Epithelial cell of esophagus (primary cell): ENCODE measurements at places on chromosomes 6 and 20.

- no peak for DNase-seq
Observed at GRCh38 chr6:7542065-7542873, 798 bp downstream of the DSP start.

DNA sequence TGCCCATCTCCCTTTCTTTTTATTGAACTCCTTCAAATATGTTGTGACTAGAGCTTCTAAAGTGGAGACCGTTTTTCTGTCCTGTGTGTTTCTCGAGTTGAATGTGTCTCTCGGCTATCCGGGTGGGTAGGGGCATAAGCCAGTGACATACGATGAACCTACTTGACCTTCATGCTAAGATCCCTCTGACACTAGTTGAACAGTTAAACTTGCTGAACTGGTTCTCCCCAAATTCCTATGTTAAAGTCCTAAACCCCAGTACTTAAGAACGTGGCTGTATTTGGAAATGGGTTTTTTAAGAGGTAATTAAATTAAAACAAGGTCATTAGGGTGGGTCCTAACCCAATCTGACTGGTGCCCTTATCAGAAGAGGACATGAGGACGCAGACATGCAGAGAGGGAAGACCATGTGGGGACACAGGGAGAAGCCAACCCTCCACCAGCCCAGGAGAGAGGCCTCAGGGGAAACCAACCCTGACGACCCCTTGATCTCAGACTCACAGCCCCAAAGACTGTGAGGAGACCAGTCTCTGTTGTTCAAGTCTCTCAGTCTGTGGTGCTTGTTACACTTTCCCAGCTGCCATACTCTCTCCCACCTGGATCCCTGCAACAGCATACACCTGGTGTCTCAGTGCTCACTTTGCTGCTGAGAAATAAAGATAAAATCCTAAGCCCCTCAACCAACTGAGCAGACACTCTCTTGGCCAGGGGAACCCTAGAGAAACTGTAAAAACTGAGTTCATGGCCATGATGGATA, 208.4 kb downstream of the MYLK4 start:
- peak; percentile 40 for DNase-seq

DNA sequence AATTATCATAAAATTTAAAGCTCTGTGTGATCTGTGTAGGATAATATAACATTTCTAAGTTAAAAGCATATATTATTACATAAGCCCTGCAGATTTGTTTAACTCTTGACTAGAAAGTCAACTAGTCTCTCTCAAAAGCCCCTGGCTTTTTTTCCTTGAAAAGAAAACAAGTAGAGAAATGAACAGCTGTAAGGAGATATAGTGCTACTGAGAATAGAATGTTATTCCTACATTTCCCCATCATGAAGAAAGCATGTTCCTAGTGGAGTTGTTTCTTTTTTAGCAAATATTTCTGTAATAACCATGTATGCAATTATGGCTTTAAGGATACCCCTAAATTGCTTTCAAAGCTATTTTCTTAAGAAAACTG, 37.6 kb downstream of the SHLD1 start:
- DNase-seq, result no peak

GRCh38 chr20:49567421-49568277, at the start of gene PTGIS:
TSS of gene PTGIS (minus strand) at chr20:49568137. CDS start at chr20:49568116, 21 bp downstream.
- no peak for DNase-seq

GRCh38 chr20:50339466-50339901, 148.9 kb downstream of the CEBPB start:
- peak; percentile 50 for DNase-seq

DNA sequence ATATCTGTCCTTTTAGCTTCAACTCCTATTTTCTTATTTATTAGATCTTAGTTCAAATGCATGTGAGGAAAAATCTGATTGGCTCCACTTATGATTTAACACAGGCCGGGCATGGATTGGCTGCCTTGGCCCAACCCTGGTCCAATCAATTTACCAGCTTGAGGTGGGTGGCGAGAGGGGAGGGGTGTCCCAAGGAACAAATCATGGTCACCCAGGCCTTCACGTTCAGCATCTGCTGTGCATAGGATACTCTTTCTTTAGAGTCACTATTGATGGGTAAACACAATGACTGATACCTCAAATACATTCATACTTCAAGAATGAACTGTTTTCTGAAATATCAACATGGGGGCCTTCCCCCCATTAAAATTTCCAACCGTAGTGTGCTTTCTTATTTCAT, 14.9 kb upstream of the BACH2 start:
- DNase-seq, result no peak

DNA sequence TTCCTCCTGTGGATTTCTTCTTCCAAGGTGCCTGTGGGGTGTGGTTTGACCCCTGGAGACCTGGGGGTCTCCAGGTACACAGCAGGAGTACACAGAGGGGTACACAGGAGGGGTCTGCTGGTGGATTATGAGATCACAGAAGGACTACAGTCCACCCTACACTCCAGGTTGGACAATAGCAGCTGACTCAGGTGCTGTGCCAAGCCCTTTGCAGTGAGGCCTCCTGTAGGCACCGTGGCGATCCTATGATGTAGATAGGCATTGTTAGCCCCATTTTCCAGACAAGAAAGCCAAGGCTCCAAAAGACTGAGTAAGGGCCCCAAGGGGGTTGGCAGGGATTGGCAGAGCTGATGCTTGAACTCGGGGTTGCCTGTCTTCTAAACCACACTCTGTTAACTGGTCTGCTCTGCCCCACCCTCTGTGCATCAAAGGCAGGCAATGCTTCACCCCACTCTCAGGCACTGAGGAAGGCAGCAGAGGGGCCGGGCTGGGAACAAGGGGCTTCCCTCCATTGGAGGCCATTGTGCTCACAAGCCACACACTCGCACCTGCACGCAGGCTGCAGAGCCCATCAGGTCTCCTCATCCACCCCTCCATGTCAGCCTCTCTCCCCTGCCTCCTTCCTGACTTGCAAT, 77.5 kb upstream of the SIRPA start:
- no peak for DNase-seq

GRCh38 chr6:113102761-113103160, 754.4 kb upstream of the MARCKS start:
- no peak for DNase-seq

- DNase-seq, result no peak
Observed at GRCh38 chr6:106102034-106102433, 15.9 kb downstream of the PRDM1 start.

GRCh38 chr6:43172104-43173007, 1.3 kb downstream of the SRF start:
- peak; percentile 45 for DNase-seq

- DNase-seq, result peak; percentile 25
Observed at GRCh38 chr6:127971945-127972391, 71.1 kb upstream of the THEMIS start.

DNA sequence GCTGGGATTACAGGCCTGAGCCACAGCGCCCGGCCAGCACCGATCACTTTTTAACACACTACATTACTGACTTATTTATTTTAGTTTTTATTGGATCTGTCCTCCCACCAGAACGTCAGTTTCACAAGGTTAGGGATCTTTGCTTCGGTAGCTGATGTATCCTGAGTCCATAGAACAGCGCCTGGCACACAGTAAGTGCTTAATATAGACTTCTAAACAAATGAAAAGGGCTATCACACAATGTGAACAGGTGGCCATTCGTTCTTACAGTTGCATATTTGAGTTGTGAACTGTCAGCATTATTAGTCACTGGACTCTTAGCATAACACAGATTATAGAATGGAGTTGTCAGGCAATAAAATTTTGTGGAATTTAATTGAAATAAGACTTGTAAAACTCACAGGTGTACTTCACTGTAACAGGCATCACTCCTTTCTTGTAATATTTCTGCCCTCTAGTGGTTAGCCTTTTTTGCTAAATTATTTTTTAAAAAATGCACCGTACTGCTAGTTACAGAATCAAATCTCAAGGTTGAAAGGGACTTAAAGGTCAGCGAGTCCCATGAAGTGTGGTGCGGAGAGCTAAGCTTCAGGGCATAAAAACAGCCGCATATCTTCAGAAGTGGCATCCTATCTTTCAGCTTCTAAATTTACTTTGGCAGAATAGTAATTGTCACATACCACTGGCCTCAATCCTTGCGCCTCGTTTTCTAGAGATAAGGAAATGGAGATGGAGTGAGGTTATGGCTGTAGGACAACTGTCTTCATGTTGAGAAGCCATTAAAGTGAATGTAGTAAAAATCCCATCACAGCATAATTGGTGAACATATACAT, 3.4 kb upstream of the TBC1D7 start:
- peak; percentile 34 for DNase-seq

DNA sequence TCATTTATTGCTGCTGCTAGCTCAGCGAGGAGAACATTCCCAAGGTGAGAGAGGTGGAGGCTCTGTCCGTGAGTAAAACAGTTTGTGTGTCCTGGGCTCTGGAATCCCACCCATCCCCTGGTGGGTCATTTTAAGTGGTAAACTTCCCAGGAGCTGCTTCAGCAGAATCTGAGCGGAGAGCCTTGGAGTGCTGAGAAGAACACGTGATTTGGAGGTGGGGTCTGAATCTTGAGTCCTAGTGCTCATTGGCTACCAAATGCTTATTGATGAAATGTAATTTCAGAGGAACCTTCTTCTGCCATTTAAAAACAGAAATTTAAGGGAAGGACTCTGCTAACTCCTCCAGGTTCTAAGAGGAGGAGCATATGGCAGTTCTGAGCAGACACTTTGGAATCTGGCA, 132.4 kb downstream of the CDH26 start:
- peak; percentile 9 for DNase-seq

- peak; percentile 90 for DNase-seq
Observed at GRCh38 chr6:14055541-14055940, 62.0 kb upstream of the CD83 start.

DNA sequence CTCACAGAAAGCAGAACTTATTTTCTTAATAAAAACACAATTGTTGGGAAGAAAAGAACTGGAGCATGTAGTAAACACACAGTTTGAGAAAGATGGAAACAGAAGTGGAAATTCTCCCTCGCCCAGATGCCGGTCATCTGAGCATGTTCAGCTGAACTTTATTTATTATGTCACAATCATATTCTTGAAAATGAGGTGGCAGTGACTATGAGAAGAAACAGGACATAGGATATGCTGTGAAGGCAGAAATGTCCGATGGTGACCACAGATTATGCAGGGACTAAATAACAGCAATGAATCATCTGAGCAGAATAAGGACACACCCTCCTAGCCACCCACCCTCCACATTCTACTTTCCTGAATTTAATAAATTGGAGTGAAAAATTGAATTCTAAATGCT, 425.3 kb upstream of the NOX3 start:
- no peak for DNase-seq

GRCh38 chr20:31809661-31810060, 9.5 kb upstream of the MYLK2 start:
- no peak for DNase-seq

DNA sequence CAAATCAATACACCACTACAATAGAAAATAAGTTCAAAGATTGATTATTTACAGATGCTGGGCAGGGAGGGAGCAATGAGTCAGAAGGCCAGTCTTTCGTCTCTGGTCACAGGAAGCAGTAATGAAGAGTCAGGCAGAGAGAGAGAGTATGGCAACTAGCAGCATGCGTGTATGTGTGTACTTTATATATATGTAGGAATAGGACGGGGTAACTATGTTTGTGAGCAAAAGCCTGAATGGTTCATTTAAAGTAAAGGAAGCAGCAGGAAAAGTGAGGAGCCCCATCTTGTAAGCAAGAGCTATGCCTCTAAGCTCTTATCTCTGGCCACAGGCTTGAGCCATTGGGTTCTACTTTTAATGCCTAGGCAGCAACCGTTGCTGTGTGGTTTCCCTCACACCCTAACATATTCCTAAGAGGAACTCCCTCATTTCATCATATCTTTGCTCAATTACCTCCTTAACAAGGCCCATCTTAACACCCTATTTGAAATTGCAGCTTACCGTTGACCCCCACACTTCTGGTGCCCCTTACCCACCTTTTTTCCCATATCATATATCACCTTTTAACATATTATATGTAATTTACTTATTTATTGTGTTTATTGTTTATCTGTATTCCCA, 66.6 kb downstream of the AFG1L start:
- no peak for DNase-seq

- no peak for DNase-seq
Observed at GRCh38 chr6:154535851-154536250, 25.4 kb upstream of the CNKSR3 start.

DNA sequence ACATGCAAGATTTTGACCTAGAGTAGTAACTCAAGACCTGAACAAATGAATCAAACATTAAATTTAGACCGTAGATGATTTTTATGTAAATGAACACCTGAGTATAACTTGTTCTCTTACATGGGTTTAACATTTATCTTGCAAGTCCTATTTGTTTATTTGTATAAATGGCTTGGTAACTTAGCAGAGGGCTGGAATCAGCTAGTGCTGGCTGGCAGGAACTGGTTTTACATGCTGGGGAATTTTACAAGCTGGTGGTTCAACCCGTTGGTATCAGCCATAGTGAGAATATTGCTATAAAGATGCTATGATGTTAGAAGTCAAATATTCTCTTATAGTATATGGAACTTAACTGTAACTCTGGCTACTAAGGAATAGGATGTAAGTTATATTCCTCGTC, 8.9 kb downstream of the SLC22A2 start:
- DNase-seq, result peak; percentile 62

DNA sequence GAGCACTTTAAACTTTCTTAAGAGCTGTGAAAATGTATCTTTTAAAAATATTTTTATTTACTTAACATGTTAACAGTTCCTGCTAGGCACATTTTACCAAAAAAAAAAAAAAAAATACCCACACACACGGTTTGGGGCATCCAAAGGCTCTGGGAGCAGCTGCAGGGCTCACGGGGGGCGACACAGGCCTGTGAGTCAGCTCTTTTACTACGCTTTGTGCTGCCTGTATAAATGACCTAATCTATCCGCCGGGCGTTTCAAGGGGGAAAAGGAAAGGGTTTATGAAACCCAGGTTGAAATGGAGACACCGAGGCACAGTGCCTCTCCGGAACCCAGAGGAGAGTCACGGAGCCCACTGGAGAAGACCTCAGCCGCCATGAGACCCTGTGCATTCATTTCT, 40.4 kb downstream of the DLL1 start:
- no peak for DNase-seq

GRCh38 chr6:126206504-126207246, 133.2 kb upstream of the CENPW start:
- DNase-seq, result no peak

DNA sequence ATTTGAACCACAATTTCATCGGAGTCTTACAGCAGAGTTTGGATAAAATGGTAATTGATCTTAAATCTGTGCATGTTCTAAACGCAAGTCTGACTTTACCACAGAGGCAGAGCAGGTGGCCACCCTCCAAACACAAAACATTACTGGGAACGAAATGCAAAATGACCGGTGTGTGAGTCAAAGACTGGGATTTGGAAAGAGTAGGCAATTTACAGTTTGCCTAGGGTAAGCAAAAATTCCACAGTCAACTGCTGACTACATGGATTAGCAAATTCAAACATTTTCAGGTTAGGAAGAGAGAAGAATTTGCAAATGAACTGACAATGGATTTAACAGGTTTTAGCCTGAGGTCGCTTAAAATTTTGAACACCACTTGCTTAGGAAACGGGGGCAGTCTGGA, 444.4 kb downstream of the HDGFL1 start:
- DNase-seq, result peak; percentile 53

DNA sequence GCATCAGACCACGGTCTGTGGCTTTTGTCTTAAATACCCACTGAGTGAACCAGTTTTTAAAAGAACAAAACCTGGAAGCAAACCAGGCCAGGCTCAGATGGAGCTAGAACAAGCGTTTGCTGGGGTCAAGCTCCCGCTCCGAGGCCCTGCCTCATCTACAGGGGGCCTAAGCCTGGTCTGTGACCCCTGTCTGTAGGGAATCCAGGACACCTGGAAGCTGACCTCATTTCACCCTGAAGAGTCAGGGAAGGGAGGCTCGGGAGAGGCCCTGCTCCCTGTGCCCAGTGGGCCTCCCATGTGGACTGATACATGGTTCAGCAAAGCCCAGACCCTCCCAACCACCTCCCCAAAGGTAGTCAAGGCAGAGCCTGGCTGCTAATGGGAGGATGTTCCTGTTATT, 26.8 kb upstream of the DLGAP4 start:
- no peak for DNase-seq

GRCh38 chr6:150606647-150607328, 7.1 kb downstream of the PLEKHG1 start:
- DNase-seq, result no peak
